Breast epithelium (tissue), 4 donors: ENCODE measurements at places on chromosomes 13 and 19.

DNA sequence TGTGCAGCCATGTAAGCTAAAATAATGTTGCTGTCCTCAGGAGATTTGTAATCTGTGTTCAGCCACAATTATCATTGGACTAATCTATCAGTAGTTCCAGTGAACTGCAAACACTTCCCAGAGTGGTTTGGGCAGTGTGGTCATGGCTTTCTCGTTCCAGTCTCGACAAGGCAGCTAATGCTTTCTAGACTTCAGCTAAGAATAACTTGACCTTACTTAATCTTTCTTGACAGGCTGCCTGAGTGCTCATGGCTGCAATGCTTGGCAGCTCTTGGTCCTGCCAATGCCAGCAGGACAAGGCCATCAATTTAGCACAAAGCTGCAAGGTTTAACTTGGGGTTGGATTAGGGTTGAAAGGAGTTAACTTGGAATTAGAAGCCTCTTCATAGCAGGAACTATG, 32.8 kb downstream of the ATP12A start:
- no peak for DNase-seq
- no peaks in the 10 kb centered on the region for H3K36me3 ChIP-seq
- no peak overlapping the region for H3K27ac ChIP-seq
- no peaks in the 10 kb centered on the region for H3K27me3 ChIP-seq
- no peaks in the 10 kb centered on the region for H3K4me1 ChIP-seq

GRCh38 chr13:103288114-103288513, 221.9 kb upstream of the SLC10A2 start:
- no peak for DNase-seq
- H3K4me1 ChIP-seq = no peaks in the 10 kb centered on the region
- no peak overlapping the region for H3K4me3 ChIP-seq
- H3K27ac ChIP-seq = no peak overlapping the region

DNA sequence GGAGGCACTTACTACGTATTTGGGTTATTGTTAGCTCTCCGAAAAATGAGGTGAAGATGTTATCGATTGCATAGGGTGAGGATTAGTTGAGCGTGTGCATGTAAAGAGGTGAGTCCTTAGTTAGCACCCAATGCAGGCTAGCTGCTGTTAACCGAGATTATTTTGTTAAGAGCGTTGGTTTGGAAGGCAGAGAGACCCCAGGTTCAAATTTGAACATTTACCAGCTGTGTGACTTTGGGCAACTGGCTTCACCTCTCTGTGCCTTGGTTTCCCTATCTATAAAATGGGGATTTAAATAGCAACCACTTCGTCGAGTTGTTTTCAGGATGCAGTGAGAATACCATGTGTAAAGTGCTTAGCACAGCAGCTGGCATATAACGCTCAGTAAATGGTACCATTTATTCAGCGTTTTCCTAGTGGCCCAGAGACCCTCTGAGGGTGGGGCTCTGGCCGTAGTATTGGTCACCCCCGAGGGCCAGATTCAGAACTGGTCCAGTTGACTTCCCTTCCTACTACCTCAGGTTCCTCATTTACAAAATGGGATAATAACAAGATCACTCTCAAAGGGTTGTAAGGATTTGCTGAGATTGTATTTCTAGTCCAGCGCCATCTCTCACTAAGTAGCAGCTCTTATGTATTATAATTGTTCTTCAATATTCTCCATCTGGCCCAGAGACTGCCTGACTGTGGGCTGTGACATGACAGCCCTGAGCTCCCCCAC, 887 bp downstream of the SIPA1L3 start:
- H3K27ac ChIP-seq = no peak overlapping the region
- no peaks in the 10 kb centered on the region for H3K27me3 ChIP-seq
- H3K4me1 ChIP-seq = peaks cover 8% of the 10 kb centered on the region

DNA sequence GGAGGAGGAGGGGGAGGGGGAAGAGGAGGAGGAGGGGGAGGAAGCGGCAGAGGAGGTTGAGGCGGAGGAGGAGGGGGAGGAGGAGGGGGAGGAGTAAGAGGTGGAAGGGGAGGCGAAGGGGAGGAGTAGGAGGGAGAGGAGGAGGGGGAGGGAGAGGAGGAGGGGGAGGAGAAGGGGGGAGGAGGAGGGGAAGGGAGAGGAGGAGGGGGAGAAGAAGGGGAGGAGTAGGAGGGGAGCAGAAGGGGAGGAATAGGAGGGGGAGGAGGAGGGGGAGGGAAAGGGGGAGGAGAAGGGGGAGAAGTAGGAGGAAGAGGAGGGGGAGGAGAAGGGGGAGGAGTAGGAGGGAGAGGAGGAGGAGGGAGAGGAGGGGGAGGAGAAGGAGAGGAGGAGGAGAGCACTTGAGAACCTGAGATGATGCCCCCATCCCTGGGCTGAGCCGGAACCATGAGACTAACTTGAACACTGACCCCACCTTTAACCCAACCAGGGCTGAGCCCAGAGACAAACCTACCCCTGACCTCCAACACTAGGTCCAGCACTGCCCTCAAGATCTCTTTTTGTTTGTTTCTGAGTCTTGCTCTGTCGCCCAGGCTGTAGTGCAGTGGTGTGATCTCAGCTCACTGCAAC, 12.6 kb downstream of the ABCA7 start:
- no peak overlapping the region for H3K27ac ChIP-seq
- no peaks in the 10 kb centered on the region for H3K4me1 ChIP-seq
- no peaks in the 10 kb centered on the region for H3K27me3 ChIP-seq
- no peaks in the 10 kb centered on the region for H3K36me3 ChIP-seq
